Hepatocyte (in vitro differentiated cells): ENCODE measurements at places on chromosomes 7 and 10.

- DNase-seq: peak; percentile 64
Measured at GRCh38 chr10:132987671-132988571, 45.6 kb upstream of the CFAP46 start.

GRCh38 chr7:81075150-81075549 lies 156.3 kb upstream of the SEMA3C start:
- DNase-seq: no peak

DNA sequence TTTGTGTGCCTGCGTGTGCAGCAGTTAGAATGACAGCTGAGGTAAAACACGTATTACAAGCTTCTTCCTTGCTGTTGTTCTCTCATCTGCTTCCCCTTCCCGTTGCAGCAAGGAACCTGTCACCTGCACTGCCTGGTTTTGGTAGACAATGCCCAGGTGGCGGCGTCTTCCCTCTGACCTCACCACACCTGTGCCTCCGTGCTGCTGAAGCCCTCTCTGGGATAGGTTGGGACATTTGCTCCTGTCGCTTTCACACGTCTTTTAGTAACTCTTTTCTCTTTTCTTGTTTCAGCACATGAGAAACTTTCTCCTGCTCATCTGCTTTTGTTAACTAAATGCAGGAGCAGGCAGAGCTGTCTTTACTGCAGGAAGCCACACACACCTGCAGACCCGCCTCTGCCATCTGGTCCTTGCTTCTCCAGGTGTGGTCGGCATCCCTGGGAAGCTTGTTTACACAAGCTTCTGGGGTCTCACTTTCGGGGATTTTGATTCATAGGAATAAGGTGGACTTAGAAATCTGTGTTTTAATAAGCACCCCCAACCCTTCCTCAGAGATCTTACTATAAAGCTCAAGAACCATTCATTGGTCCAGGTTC lies 60.7 kb upstream of the EXOC6 start:
- no peak for DNase-seq

DNA sequence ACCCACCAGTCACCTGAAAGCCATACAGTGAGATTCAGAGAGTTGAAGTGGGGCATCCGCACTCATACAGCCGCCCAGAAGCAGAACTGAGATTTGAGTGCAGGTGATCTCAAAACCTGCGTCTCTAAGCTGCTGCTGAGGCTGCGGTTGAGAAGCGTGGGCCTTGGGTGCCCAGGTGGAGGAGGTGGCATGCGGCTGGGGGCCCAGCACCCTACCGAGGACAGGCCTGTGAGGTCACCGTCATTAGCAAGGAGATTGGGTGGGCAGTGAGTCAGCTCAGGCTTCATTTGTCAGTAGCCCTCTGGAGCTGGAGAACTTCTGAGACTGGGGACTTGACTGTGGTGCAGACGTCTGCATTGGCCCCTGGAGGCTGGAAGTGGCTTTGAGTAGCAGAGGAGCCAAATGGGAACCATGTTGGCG lies 29.8 kb downstream of the ZMIZ1 start:
- DNase-seq: no peak

GRCh38 chr10:72244573-72245038 lies 28.5 kb upstream of the ASCC1 start:
- DNase-seq: no peak

DNA sequence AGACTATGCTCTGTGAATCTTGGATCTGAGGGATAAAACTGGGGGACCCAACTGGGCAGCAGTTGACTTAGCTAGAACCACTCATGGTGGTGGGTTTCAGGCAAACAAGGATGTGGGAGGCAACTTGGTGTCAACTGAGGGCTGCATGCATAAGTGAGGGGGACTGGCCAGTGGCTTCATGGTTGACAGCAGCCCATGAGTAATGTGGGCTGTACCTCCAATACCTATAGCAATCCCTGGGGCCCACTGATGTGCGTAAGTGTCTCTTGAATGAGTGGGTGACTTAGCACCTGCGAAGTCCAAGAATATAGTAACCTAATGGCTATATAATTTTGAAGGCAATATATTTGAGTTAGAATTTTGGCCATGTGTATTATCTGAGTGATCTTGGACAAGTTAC lies 13.7 kb upstream of the MAP3K8 start:
- DNase-seq: no peak

DNA sequence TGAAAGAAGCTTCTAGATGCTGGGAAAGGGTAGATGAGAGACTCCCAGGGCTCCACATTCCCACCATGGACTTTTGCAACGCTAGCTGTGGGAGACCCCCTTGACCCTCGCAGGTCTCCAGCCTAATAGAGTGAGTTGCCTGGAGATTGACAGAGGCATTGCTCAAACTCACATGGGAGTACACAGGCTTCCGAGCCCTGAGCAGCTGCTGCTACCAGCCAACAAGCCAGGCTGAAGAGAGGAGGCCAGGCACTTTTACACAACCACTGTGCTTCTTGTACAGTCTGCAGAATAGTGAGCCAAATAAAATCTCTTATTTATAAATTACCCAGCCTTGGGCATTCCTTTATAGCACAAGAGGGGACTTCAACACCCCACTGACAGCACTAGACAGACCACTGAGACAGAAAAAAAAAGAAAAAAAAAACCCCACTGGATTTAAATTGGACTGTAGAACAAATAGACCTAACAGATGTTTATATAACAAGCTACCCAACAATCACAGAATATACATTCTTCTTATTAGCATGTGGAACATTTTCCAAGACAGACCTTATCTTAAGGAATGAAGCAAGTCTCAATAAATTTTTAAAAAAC lies 146.2 kb downstream of the ZFAND4 start:
- DNase-seq: no peak

GRCh38 chr7:44881610-44882009 lies 3.7 kb downstream of the PURB start:
- DNase-seq: no peak

DNA sequence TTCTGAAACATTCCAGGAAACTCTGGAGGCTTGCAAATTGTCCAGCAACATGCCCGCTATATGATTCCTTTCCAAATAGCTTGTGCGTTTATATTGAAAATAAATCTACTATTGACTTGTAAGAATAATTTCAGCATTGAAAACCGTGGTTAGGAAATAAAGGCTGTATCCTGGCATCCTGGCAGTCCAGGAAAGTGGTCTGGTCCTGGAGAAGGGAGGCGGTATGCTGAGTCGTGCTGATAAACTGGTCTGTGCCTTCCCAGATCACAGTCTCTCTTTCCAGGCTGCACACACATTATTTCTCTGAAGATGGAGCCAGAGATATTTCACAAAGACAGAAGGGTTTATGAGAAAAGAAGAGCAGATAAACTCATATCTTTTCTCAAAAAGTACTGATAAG lies 350.1 kb upstream of the COBL start:
- DNase-seq: no peak

GRCh38 chr10:99534939-99535763 lies 2.4 kb downstream of the NKX2-3 start:
- DNase-seq: peak; percentile 71

- DNase-seq: no peak
Measured at GRCh38 chr10:767794-768193, 78.3 kb upstream of the DIP2C start.

GRCh38 chr7:124550036-124550435 lies 215.6 kb downstream of the GPR37 start:
- no peak for DNase-seq

GRCh38 chr10:108112218-108112617 lies 947.7 kb upstream of the SORCS1 start:
- DNase-seq: no peak

DNA sequence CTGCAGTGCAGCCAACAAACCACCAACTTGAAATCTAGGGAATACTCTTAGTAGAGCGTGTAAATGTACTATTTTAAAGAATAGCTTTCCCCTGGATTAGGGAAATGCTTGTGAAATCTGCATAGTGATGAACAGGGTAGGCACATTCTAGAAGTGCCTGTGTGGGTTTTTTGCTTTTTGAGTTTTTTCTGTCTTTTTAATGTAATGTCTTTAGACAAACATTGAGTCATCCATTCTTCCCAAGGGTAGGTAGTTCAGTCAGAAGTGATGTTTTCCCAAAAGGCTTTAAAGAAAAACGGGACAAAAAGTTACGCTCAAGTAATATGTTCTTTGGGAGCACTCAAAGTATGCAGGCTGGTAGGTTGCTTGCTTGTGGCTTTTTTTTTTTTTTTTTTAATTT lies 130.0 kb downstream of the AUTS2 start:
- no peak for DNase-seq
